ENCODE measurements at places on chromosomes 16 and 17. TPM values are rescaled to one million over a fixed set of nuclear protein-coding genes. Genes with fewer than 3 reads are reported as not detected.

Gene IL34
- polyA plus RNA-seq: 7.8 TPM

Gene TMUB2
- polyA plus RNA-seq: 58.1 TPM

GRCh38 chr17:78053777-78054468 is 74.6 kb downstream of the TMC6 start:
- no peak for DNase-seq

Gene PRSS33
- not detected for polyA plus RNA-seq

DNA sequence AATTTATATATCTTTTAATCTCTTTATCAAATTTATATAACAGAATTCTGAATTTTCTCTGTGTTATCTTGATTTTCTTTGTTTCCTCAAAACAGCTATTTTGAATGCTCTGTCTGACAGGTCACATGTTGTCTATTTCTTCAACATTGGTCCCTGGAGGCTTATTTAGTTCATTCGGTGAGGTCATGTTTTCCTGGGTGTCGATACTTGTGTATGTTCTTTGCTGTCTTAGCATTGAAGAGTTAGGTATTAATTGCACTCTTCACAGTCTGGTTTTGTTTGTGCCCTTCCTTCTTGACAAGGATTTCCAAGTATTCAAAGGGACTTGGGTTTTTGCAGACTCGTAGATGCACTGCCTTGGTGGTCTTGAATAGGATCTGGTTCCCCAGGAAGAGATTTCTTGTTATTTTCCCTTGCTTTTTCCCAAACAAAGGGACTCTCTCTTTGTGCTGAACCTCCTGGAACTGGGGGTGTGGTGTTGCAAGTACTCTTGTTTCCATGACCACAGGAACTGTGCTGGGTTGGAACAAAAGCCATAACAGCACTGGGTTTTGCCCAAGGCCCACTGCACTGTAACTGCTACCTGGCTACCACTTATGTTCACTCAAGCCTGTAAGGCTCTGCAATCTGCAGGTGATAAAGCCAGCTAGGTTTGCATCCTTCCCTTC is 1483.0 kb downstream of the CDH8 start:
- DNase-seq: no peak

Gene CDH11
- polyA plus RNA-seq: 41.9 TPM

- DNase-seq: no peak
These were observed 51.4 kb downstream of the TANGO6 start for GRCh38 chr16:68894714-68895113.

DNA sequence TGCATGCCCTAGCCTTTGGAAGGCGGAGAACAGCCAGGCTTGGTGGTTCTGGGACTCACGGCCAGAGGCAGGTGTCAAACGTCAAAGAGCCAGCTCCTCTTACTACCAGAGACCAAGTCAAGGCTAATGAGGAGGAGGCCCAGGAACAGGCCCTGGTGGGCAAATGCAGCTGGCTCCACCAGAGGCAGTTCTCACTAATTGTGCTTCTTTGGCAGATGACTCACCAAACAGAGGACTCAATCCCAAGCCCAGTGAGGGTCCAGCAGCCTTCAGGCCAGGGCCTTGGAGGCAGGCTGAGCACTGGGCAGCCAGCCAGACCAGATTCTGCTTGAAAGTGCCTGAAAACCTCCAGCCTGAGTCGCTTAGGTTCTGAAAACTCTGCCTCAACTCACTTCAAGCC is 336.5 kb upstream of the CDH5 start:
- DNase-seq: no peak

Gene GPR142
- 0.44 TPM for polyA plus RNA-seq

DNA sequence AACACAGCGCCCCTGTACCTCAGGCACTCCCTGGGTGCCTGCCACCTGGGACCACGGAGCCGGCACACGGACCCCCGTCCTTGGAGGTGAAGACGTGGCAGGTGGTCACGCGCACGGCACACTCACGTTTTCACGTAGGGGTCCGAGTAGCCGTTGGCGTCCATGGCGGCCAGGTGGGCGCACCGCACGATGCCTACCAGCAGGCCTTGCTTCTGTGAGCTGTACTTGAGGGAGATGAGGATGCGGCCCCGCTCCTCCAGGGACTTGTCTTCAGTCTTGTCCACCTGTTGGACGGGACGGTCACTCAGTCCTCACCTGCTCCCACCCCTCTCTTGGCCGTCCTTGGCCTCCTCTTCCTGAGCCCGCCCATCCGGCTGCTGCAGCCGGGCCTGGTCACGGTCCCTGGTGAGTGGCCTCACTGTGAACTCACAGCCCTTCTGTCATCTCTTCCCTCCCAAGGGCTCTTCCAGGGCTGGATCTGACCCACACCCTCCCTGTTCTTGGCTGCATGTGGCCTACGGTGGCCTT is 18.8 kb downstream of the SCGB1C2 start:
- no peak for DNase-seq

Gene KRT27
- not detected for polyA plus RNA-seq

Gene FXR2
- polyA plus RNA-seq: 38.3 TPM

- no peak for DNase-seq
These were observed 5.3 kb downstream of the ELOB start for GRCh38 chr16:2771496-2772402.

DNA sequence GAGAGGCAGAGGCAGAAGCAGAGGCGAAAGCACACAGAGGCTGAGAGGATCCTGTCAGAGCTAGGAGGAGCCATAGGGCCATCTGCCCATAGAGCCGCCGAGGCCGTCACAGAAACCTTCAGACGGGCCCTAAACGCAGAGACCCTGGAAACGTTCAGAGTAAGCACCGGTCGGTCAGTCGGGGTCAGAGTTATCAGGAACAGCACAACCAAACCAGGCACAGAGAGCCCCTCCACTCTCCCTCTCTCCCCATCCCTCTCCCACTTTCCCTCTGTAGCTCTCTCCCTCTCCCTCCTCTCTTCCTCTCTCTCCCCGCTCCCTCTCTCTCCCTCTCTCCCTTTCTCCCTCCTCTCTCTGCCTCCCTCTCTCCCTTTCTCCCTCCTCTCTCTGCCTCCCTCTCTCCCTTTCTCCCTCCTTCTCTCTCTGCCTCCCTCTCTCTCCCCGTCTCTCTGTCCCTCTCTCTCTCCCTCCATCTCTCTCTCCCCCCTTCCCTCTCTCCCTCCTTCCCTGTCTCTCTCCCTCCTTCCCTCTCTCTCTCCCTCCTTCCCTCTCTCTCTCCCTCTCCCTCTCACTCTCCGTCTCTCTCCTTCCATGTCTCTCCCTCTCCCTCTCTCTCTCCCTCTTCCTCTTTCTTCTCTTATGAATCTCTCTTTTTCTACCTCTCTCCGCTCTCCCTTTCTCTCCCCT is 138.9 kb downstream of the C16orf95 start:
- peak; percentile 54 for DNase-seq

DNA sequence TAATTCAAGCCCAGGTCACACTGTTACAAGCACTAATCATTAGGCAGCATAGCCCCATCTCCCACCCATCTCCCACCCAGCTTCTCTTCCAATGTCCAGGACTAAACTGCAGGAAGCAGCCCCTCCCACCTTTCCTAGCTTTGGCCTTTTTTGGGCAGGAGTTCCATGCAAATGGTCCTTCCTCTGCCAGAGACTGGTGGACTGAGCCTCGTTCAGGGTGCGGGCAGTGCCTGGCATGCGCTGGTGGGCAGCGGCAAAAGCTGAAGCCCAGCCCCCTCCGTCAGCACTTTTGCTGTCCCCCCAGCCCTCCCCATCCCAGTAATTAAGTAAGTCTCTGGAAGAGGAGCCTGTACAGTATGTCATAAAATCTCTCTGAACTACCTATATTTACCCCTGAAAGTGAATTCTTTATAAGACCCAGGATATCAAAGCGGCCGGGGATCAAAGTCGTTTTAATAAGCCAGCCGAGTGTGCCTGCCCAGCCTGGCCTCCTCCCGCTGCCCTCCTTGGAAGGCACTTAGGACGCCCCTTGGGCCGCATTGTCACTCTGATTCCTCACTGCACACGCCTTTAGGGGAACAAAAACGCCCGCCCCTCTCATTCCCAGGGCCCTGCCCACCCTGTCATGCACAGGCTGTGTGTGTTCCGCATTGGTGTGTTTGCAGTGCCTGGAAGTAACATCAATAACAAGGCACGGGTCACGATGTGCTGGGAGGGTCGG is 109.9 kb downstream of the IRX5 start:
- no peak for DNase-seq

GRCh38 chr17:50575581-50576210 is 15.2 kb downstream of the CACNA1G start:
- DNase-seq: no peak

Gene KRTAP1-1
- not detected for polyA plus RNA-seq

All from hindlimb muscle (tissue), 1 donor.